Activated B cell treated with CpG ODN at 0.5 μM for 24 hours (primary cell): ENCODE measurements at places on chromosomes 6 and 20.

DNA sequence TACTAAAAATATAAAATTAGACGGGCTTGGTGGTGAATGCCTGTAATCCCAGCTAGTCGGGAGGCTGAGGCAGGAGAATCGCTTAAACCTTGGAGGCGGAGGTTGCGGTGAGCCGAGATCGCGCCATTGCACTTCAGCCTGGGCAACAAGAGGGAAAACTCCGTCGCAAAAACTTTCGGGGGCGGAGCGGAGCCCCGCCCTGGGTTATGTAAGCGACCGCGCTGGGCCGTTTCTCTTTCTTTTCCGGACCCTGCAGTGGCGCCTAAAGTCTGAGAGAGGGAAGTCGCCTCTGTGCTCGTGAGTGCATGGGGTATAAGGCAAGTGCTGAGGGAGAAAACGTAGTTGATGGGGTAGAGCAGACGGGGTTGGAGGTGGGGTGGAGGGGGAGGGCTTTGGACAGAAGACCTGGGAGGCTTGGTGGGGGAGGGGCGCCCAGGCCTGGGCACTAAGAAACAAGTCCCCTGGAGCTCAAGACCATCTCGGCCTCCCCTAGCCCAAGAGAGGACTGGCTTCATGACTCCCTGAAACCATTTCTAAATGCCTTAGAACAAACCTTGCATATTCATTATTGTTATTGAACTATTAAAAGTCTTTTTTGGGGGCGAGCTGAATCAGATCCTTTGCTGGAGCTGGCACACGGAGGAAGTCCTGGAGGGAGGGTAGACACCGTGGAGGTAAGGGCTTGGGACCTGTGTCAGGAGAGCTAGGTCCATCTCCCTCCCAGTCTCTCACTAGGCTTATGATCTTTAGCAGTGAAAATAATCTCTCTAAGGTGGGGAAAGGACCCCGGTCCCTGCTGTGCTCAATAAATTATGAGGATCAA, 2.7 kb upstream of the MICA start:
- DNase-seq: peak; percentile 50

DNA sequence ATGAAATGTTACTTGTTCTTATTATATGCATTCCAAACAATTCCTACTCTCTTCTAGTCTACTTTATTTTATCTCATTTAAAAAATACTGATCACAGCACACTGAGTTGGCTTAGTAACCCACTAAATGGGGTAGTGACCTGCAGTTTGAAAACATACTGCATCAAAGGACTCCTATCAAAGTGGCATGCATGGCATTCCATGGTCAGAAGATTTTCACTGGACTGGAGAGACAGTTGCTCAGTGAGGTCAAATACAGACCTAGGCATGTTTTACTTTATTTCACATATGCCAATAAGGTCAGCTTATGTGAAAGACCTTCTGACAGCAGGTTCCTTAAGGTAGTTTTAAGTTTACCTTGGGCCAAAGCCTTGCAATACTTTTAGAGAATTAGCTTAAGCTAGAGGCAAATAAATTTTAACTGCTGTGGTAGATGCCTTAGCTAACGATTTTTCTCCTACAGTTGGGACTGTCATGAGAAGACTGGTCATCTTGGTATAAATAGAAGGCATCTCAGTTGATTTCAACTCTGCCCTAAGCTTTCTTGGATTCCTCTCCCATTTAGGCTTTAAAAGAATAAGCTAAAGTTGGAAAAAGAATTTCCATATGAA, 35.1 kb downstream of the TPD52L1 start:
- no peak for DNase-seq

GRCh38 chr6:36547646-36548400, 544 bp upstream of the STK38 start:
- DNase-seq: no peak

DNA sequence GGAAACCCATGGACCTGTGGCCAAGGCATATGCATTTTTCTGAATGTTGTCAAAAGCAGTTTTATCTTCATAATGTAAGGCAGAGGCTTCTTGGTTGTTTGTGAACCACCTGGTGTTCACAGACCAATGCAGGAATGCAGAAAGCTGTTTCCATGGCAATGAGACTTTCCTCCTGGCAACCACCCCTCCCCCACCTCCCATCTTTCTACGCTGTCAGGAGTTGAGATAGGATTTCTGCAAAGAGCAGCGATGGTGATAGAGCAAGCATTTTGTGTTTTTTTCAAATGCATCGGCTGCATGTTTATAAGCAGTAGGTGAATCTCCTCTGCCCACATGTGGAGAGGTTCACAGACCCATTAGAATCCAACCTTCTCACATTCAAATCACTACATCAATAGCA, 114.1 kb upstream of the SMLR1 start:
- no peak for DNase-seq

DNA sequence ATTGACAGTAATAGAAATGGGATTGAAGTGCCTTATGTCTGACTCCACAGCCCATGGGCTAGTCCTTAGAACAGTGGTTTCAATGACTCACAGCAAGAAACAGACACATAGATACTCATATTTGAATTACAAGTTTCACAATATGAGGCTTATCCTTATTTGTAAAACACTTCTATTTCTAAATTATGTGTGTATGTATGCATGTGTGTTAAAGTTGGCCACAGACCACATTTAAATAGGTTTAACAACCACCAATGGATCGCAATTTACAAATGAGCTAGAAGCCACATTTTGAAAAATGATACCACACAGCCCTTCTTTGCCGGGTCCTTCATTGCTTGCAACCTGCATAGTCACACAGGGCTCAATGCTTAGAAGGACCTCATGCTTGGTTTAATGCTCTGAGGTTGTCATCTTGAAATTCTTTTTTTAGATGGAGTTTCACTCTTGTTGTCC, 157.8 kb upstream of the PREP start:
- no peak for DNase-seq

DNA sequence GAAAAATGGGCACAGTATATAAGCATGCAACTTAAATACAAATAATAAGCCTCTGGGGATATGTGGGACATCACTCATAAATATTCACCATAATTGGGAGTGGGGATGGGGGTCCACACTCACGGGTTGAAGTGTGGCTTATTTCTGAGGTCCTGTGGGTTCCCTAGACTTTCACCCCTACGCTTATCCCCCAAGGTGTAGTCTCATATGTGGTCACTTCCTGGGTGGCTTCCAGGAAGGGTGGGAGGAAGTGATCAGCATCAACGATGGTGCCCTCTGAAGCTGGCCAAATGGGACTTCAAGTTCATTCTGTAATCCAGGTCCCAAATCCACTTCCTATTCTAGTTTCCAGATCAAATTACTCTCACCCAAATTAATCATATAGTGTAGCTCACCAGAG, 59.5 kb downstream of the GNAS start:
- DNase-seq: no peak

- DNase-seq: no peak
Observed at GRCh38 chr6:16979677-16980370, 122.0 kb upstream of the STMND1 start.

- peak; percentile 88 for DNase-seq
Observed at GRCh38 chr20:58209652-58210397, 18.6 kb downstream of the ANKRD60 start.

DNA sequence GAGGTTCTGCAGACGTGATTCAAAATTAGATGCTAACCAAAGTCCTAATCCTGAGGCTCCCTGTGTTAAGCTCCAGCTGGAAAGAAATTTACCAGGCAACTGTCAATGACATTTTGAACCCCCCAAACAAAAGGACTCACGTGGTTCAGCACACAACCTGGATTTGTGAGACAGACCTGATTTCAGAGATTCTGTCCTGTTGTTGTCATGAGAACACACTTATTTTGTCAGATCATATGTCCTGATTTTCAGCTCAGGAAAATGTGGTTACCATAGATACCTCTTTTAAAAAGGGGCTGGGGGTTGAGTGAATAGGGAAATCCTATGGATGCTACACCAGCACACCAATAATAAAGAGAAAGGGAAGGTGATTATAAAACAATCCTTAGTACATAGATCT, 61.6 kb downstream of the MTFR2 start:
- DNase-seq: no peak
